ENCODE measurements at places on chromosomes 11 and 22.

GRCh38 chr11:47667135-47667534 lies 24.8 kb upstream of the MTCH2 start:
- no peak for DNase-seq

GRCh38 chr11:78763664-78764063 lies 189.0 kb upstream of the NARS2 start:
- no peak for DNase-seq

- DNase-seq, result no peak
Observed at GRCh38 chr11:68330700-68331337, 18.4 kb downstream of the LRP5 start.

- DNase-seq, result peak; percentile 64
Observed at GRCh38 chr11:69292221-69292648, 1.7 kb upstream of the MYEOV start.

GRCh38 chr11:106061954-106062949 lies 14.9 kb downstream of the KBTBD3 start:
- no peak for DNase-seq

DNA sequence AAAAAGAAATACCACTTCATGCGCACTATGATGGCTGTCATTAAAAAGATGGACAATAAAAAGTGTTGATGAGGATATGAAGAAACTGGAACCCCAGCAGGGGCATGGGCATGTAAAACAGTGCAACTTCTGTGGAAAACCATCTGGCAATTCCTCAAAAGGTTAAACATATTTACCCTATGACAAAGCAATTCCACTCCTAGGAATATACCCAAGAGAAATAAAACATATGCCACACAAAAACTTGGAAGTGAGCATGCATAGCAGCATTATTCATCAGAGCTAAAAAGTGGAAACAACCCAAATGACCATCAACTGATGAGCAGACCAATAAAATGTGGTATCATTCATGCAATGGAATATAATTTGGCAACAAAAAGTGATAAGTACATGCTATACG lies 50.1 kb downstream of the LRRC32 start:
- no peak for DNase-seq

DNA sequence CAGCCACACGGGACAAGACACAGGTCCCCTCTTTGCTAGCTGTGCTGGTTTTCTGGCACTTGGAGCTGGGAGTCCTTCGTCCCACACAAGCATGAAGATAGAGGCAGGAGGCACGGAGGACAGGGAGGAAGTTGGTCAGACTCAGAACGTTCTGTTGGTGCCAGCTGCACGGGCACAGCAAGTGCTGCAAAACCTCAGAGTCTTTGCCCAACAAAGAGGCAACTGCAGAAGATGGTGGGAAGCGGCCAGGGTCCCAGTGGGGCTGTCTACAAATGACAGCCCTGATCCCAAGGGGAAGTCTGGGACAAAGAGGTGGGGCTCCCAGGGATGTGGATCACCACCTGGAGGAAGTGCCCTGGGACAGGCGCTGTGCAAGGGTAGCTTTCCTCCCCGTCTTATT lies 9.4 kb upstream of the OSM start:
- DNase-seq, result no peak

DNA sequence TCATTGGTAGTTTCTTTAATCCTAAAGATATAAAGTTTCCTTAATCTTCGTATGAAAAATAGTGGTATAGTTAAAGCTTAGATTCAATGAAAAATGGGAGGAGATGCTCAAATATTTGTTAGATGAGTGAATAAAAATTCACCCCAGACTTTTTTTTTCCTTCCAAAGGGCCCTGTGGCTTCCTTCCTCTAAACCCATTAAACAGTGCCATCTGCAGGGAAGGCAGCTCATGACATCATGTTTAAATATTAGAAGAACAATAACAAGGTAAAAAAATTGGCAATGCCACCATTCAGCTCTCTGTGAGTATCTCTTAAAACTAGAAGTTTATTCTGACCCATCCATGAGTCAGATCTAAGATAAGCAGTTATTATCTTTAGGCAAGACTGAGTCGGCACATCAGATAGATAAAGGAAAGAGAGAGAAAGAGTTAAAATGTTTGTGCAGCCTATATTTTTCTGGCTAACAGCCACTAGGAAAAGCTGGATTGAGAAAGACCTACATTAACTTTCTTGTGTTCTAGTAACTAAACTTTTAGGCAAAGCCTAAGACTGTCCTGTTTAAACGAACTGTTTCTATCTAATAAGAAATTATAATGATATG lies 19.1 kb upstream of the OOSP1 start:
- DNase-seq, result peak; percentile 29

- no peak for DNase-seq
Observed at GRCh38 chr22:20471126-20471833, 24.3 kb downstream of the KLHL22 start.

DNA sequence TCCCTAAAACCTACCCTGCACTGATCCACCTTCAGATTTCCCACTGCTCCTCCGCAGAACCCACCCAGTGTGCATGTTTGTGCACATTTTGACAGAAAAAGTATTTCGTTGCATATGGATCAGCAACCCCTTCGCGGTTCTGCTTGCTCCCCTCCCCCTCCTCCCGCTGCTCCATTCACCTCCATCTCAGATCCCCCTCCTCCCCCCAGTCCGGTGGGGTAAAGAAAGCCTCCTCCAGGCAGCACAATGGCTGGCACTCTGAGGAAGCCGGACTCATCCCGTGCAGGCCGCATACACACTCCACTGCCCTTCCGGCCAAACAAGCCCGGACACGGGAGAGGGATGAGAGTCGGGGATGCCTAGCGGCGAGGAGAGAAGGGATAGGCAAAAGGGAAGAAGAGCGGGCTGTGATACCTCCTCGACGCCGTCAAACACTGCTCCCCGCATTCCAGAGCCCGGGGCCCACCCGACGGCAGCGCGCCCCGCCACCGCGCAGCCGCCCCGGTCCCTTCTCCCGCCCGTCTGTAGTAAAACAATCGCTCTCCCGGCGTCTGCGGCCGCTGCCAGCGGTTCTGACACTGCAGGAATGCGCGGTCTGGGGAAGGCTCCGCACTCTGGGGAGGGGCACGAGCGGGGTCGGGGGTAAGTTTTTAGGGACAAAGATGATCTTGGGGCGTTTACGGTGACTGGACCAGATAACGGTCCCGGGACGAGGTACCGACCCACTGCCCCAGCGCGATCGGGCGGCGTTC lies 915 bp downstream of the FEZ1 start:
- peak; percentile 18 for DNase-seq

DNA sequence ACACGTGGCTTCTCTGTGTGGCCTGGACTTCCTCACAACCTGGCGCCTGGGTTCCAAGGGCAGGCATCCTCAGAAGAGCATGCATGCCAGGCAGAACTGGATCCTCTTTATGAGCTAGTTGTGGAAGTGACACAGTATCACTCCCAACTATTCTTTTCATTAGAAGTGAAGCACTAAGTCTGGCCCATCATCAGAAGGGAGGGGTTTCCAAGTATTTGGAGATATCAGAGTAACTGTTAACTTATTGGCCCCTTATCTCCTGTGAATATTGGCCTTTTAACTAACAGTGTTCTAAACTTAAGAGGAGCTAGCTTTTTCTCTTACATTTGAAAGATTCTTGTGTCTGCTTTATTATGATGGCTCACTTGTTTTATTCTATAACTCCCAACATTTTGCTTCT lies 35.5 kb downstream of the FDX1 start:
- no peak for DNase-seq

DNA sequence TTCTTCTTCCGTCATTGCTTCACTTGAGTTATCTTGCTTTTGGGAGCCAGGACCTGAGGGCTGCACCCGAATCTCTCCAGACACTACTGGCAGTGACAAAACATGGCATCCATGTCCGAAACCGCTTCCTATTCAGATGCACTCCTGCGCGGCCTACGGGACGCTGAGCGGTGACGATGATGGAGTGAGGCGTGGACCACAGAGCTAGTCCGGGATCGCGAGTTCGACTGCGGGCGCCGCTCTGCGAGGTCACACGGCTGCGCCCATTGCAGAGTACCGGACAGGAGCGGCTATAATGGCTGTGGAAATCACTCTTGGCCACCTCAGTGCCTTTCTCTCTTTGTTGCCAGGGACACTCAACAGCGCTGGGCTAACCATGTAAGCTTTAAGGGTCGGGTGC lies 453.8 kb upstream of the CNTN5 start:
- no peak for DNase-seq

GRCh38 chr11:2663915-2664314 lies 35.9 kb downstream of the KCNQ1OT1 start:
- DNase-seq, result no peak

DNA sequence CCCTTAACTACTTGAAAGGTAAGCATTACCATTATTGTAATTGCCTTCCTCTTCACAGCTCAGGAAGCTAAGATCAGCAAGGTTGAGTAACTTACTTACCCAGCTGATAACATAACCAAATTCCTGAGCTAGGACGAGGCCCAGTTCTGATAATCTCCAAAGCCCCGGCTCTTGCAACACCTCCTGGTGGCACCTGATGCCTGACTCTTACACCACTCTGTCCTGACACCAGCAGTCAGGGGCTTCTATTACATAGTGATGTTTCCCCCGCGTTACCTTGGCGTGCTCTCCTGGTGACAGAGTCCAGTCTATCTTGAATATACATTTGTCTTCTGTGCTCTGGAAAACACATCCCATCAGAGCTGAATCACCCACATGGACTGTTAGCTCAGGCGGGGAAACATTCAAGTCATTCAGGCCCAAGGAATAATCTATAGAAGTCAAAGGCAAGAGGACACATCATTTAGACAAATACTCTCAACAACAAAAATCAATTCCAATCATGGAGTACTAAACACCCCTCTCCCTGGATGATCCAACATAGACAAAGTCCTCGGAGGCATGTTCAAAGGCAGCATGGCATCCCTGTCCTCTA lies 12.6 kb downstream of the JAML start:
- no peak for DNase-seq

- no peak for DNase-seq
Observed at GRCh38 chr22:46958191-46958590, 195.7 kb downstream of the TBC1D22A start.

DNA sequence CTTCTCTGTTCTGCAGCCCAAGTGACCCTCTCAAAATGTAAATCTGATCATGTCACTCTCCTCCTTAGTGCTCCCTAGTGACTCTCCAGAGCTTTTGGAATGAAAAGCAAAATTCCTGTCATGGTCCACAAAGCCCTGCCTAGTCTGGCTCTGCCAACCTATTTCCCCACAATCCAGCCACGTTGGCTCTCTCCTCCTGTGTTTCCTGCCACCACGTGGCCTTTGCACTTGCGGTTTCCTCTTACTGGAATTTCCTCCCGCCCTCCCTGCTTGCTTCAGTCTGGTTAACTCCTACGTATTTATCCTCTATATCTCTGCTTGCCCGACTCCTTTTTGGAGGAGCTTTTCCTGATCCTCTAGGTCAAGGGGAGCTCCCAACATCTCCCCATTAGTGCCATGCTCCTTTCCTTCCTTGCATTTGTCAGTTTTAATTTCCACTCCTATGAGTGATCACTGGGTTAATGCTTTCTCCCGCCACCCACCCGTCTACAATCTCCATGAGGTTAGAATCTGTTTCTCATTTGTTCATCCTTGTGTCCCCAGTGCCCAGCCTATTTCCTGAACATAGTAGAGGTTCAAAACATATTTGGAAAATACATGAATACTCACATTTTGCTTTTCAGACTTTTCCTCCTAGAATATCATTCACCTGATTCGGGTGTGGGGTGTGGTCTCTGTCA lies 11.5 kb downstream of the NNMT start:
- no peak for DNase-seq

DNA sequence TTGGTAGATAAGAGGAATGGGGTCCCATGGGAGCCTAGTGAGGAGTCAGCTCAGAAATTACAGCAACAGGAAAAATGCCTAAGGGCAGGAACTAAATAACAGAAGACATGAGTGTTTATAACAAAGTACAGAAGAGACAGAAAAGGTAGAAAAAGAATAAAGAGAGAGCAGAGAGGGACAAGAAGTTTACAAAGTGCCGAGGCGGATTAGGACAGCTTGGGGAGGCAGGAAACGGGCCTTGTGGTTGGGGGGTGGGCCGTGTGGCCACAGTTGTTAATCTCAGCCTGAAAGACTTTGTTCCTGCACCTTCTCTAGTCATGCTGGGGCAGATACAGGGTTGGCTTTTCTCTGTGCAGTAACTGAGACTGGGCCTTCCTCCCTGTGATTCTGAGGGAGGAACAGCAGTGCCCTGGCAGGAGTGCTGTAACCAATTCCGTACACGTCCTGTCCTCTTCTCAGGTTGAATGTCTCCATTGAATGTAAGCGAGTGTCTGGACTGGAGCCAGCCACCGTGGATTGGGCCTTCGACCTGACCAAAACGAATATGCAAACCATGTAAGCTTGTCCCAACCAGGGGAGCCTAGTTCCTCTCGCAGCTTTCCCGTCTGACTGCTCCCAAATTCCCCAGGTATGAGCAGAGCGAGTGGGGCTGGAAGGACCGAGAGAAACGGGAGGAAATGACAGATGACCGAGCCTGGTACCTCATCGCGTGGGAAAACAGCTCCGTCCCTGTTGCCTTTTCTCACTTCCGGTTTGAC lies 13.2 kb downstream of the NAA40 start:
- DNase-seq, result peak; percentile 27

- DNase-seq, result no peak
Observed at GRCh38 chr11:27012234-27012921, 18.5 kb downstream of the FIBIN start.

- no peak for DNase-seq
Observed at GRCh38 chr11:92867913-92868619, 101.4 kb upstream of the MTNR1B start.

GRCh38 chr11:25200925-25201324 lies 704.1 kb downstream of the LUZP2 start:
- DNase-seq, result no peak

DNA sequence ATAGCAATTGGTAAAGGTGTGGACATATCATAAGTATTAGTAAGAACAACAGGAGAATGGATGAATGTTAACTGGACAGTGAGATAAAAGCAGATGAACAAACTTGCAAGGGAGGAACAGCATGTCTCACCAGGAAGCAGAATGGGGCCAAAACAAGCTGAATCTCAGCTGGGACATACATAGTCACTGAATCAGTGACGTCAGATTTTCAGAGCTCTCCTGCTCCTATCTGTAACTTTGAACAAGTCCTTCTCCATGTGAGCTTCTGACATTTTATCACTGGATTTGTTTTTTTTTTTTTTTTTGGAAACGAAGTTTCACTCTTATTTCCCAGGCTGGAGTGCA lies 118.7 kb downstream of the BBOX1 start:
- DNase-seq, result no peak

DNA sequence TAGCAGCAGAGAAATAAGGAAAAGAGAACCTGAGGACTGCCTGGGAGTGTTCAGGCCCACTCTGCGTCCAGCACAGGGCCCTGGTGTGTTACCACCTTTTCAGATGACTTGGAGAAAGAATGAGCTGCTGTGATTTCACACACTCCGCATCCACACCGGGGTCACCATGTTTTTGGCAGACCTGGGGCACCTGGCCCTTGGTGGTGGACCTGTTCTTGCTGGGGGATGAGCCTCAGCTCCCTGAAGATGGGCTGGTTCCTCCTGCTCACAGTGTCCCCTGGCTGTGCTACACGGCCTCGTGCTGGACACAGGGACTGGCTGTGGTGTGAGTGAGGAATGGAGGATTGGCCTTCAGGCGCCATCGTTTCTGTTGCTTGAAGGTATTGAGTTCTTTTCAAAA lies 1381.4 kb downstream of the TBC1D22A start:
- DNase-seq, result no peak

Data from stimulated activated CD4-positive, alpha-beta T cell treated with anti-CD3 and anti-CD28 coated beads, Interleukin-2, amount 100 ng/mL, for 24 hours (primary cell).